ENCODE measurements at places on chromosomes 13 and 19. TPM values are rescaled to one million over a fixed set of nuclear protein-coding genes. Genes with fewer than 3 reads are reported as not detected.

DNA sequence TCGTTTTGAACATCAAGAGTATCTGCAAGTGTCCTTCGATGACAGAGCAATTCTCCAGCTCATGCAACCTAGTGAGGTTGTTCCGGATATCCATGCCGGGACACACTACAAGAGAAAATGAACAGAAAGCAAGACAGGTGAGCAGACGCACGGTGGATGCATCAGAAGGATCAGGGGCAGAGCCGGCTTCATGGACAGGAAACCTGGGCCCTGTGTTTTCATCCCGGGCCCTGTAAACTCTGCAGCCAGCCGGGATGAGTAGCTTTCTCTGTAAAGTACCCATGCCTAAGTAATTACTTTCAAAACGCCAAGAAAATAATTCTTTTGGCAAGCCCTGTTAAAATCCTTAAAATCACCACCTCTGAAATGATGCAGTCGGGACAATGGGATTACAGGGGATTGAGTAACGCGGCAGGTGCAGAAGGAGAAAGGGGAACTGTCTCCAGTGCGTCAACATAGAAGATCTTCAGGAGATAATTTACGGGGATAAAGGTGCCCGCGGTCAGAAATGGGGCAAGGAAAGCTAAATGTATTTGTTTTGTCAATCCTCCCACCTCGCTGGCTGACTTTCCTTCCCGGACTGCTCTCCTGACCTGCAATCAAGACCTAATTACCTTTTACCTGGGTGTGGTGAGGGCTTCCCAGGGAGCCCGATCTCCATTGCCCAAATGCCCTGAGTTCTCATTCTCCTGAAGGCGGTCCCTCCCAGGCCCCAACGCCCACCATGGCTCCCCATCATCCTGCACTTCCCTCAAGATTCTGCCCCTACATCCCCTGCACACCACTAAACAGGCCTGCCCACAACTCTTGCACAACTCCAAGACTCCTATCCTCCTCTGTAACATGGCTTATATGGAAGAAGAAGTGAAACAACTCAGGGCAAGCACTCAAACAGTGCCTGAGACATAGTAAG lies 26.2 kb downstream of the INSR start:
- no peak for DNase-seq

GRCh38 chr19:35478794-35479677 lies 11.2 kb downstream of the KRTDAP start:
- DNase-seq = no peak

- no peak for DNase-seq
These were observed 140 bp downstream of the PLEKHJ1 start for GRCh38 chr19:2236064-2236313.

- no peak for DNase-seq
These were observed 486 bp upstream of the ZNF805 start for GRCh38 chr19:57239982-57240310.

The TNFSF13B gene
- total RNA-seq = 0.66 TPM
